ENCODE measurements at places on chromosomes 13 and 19.

- DNase-seq = no peak
Measured at GRCh38 chr13:103517066-103517767, 451.0 kb upstream of the SLC10A2 start.

GRCh38 chr19:38617283-38617763 is 430 bp downstream of the MAP4K1 start:
- DNase-seq = no peak

DNA sequence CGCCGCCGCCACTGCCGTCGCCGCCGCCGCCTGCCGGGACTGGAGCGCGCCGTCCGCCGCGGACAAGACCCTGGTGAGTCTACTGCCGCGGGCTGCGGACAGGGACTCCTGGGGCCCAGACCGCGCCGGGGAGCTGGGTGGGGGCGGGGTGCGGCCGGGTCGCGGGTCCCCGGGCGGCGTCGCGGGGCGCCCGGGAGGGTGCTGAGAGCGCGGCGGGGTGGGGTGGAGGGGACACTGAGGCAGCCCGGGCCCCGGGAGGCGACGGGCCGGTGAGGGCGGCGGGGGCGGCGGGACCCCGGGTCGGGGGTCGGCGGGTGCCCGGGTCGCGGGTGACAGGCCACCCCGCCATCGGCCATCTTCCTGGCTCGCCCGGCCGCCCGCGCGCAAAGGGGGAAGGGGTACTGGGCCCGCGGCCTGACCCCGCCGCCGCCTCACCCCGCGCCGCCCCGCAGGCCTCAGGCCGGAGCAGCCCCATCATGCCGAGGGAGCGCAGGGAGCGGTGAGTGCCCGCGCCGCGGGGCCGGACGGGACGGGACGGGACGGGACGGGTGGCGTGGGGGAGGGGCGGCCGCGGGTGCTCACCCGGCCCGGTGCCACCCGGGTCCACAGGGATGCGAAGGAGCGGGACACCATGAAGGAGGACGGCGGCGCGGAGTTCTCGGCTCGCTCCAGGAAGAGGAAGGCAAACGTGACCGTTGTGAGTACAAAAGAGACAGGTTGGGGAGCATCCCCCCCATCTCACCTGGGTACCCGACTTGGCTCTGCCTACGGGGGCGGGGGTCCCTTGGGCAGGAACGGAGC is 489 bp downstream of the CCNE1 start:
- no peak for DNase-seq

GRCh38 chr13:29230299-29230845 is 365.1 kb downstream of the SLC7A1 start:
- DNase-seq = no peak

DNA sequence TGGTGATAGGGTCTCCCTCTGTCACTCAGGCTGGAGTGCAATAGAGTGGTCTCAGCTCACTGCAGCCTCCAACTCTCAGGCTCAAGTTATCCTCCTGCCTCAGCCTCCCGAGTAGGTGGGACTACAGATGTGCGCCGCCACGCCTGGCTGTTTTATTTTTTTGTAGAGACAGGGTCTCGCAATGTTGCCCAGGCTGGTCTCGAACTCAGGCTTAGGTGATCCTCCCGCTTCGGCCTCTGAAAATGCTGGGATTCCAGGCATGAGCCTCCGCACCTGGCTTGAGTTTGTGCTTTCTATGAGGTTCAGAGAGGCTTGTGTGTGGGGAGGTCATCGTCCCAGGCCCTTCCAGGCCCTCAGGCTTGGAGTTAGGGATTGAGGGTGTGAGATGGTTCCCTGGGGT is 39.2 kb upstream of the TNFAIP8L1 start:
- DNase-seq = no peak

- DNase-seq = no peak
Measured at GRCh38 chr13:110538632-110539031, 22.9 kb downstream of the RAB20 start.

- DNase-seq = no peak
Measured at GRCh38 chr19:58009301-58009665, 6.7 kb upstream of the ZNF606 start.

Data from NCI-H226 (cell line).